Umbilical cord (tissue), 2 donors: ENCODE measurements at places on chromosomes 6 and 20.

GRCh38 chr20:48238781-48239180 lies 453.5 kb upstream of the SULF2 start:
- DNase-seq = no peak

DNA sequence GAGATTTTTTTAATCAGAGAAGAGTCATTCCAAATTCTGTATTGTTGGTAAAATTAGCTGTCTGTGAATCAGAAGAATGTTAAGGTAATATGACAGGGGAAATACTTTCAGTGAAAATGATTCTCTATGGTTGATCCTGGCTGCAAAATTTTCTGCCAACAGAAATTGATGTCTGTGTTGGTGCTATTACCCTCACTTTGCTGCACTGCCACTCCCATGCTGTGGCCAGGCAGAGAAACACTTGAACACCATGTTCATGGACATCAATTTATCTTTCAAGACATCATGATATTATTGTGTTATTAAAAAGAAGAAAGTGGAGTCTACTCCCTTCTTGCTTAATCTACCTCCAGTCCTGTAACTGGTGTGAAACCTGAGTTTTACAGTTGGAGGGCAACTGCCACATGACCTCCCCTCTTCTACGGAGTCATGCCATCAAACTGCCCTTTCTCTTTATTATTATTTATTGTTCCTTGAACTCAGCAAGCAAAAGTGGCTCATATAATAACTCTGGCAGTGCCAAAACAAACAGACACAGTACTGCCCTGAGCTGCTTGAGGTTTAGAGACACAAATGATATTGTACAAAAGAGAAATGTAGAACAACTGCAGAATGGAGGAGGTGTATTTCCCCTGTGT lies 288.0 kb upstream of the JAG1 start:
- DNase-seq = no peak

DNA sequence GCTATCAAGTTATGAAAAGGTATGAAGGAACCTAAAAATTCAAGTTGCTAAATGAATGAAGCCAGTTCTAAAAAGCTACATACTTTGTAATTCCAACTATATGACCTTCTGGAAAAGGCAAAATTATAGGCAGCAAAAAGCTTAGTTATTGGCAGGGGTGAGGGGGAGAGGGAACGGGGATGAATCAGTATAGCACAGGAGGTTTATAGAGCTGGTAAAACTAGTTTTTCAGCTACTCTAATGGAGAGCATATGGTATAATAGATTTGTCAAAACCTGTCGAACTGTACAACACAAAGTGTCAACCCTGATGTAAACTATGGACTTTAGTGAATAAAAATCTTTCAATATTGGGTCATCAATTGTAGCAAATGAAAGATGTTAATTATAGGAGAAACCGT lies 18.7 kb downstream of the MANEA start:
- DNase-seq = no peak

DNA sequence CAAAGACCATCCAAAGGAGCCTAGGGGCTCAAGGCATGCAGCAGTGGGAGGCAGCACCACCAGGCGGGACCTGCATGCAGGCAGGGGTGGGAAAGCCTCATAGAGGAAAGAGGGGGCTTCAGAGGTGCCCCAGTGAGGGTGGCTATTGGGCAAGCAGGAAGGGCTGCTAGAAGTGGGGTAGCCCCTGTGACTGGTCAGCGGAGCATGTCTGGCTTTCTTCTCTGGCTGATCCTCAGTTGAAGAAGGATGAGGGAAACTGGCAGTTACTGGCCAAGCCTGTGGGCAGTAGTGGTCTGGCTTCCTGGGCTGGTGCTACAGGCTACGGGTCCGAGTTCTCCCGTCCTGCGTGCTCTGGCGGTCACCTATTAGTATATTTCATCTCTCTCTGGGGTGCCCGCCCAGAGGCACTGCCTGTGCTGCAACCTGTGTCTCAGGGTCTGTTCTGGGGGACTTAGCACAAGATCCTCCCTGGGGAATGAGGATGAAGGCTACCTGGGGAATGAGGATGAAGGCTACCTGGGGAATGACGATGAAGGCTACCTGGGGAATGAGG lies 35.9 kb upstream of the CST7 start:
- DNase-seq = no peak

- no peak for DNase-seq
Observed at GRCh38 chr20:20930500-20930899, 175.7 kb downstream of the LINC00237 start.

DNA sequence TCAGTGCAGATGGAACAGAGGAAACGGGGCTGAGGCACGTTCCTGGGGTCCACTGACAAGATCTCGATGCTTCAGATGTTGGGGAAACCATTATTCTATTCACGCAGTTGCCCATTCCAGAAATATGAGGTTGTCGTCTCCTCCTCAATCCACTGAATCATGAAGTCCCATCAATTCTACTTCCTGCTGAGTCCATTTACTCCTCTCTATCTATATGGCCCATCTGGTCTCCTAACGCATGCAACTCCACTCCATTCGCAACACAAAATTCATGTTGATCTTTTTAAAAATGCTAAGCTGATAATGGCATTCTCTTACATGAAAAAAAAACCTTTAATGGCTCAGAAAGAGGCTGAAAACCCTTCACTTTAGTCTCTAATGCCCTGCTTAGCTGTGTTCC lies 37.5 kb downstream of the MAP3K5 start:
- DNase-seq = no peak

- DNase-seq = no peak
Observed at GRCh38 chr6:78947529-78947928, 80.2 kb downstream of the IRAK1BP1 start.

GRCh38 chr6:166306378-166307081 lies 1.7 kb downstream of the PRR18 start:
- no peak for DNase-seq

DNA sequence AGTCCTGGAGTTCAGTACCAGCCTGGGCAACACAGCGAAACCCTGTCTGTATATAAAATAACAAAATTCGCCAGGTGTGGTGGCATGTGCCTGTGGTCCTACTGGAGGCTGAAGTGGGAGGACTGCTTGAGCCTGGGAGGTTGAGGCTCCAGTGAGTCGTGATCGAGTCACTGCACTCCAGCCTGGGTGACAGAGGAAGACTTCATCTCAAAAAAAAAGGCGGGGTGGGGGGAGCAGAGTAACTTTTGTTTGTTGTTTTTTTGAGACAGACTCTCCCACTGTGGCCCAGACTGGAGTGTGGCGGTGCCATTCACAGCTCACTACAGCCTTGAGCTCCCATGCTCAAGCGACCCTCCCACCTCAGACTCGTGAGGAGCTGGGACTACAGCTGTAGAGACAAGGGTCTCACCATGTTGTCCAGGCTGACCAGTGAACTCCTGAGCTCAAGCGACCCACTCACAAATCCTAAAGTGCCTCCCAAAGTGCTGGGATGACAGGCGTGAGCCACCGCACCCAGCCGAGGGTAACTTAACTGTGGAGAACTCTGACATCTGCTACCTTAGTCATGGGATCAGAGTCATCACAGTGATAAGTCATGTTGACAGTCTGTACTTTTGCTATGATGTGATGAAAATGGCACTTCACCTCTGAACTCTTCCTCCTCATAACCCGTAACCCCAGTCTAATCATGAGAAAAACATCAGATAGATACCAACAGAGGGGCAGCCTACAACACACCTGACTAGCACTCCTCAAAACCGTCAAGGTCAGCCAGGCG lies 16.5 kb downstream of the PEDS1 start:
- no peak for DNase-seq

GRCh38 chr6:75935473-75935793 lies 137.0 kb downstream of the IMPG1 start:
- DNase-seq = no peak

DNA sequence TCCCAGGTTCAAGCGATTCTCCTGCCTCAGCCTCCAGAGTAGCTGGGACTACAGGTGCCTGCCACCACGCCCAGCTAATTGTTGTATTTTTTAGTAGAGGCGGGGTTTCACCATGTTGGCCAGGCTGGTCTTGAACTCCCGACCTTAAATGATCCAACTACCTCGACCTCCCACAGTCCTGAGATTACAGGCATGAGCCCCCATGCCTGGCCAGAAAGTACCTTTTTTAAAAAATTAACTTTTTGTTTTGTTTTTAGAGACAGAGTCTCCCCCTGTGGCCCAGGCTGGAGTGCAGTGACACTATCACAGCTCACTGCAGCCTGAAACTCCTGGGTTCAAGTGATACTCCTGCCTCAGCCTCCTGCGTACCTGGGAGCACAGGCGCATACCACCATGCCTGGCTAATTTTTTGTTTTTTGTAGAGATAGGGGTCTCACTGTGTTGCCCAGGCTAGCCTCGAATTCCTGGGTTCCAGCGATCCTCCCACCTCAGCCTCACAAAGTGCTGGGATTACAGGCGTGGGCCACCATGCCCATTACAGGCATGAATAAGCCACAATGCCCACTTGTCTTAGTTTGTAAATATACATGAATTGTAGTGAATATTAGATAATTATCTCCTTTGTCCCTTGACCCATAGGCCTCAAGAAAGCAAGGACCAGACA lies 17.4 kb upstream of the EEF1A1 start:
- no peak for DNase-seq

- no peak for DNase-seq
Observed at GRCh38 chr20:22366631-22367030, 217.7 kb downstream of the FOXA2 start.

- no peak for DNase-seq
Observed at GRCh38 chr6:122069932-122070331, 329.5 kb upstream of the HSF2 start.

DNA sequence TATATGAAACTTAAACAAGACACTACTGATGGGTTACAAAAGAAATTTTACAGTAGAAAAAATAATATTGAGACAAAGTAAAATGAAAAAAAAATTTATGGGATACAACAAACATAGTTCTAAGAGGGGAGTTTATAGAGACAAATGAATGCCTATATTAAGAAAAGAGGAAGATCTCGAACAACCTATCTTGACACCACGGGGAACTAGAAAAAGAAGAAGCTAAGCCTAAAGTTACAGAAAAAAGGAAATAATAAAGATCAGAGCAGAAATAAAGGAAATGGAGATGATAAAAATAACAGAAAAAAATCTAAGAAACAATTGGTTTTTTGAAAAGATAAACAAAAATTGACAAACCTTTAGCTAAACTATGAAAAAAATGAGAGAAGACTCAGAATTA lies 9.1 kb upstream of the ECHDC1 start:
- DNase-seq = no peak

- peak; percentile 64 for DNase-seq
Observed at GRCh38 chr6:150220634-150221551, 78.0 kb downstream of the PPP1R14C start.

DNA sequence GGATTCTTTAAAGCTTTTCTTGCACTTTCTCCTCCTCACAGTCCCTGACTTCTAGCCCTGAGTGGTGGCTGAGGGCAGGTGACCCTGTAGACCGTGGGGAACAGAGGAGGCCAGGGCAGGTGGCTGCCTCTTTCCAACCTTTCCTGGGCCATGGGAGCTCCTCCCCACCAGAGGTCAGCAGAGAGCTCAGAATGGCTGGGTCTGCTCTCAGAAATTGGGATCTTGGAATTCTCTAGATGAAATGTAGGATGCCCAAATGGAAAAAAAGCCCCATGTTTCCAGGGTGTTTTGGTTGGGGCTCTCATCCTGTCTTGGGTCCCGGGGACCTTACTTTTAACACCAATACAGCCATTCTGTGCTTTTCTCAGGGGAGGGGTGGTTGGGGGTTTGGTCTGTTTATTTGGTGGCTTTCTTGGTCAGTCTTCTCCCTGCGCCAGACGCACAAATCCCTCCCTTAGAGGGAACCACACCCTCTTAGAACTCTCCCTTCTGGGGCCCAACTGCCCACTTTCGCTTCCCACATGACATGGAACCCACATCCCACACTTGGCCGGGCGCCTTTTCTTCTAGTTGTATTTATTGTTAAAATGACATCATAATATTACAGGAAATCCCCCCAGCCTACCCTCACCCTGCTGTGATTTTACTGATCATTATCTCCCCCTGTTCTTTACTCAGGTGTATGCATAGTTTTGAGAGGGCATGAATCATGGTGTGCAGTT lies 17.9 kb downstream of the GNAS start:
- DNase-seq = peak; percentile 78

DNA sequence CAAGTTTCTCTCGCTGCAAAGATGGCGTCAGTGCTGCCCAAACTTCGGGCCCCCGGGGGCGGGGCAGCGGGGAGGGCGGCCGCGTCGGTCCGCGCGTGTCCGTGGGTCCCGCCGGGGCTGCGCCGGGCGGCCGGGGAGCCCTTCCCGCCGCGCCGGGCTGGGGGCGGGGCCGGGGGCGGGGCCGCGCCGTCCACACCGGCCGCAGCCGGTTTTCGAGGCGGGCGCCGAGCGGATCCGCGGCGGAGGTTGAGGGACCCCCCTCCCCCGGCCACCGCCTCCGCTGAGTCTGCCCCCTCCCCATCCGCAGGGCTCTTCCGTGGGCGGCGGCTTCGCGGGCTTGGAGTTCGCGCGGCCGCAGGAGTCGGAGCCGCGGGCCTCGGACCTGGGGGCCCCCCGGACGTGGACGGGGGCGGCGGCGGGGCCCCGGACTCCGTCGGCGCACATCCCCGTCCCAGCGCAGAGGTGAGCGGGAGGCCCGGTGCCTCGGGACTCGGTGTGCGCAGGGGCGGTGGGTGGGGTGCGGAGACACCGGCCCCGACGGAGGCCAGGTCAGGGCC lies 572 bp downstream of the SLC2A4RG start:
- peak; percentile 63 for DNase-seq

DNA sequence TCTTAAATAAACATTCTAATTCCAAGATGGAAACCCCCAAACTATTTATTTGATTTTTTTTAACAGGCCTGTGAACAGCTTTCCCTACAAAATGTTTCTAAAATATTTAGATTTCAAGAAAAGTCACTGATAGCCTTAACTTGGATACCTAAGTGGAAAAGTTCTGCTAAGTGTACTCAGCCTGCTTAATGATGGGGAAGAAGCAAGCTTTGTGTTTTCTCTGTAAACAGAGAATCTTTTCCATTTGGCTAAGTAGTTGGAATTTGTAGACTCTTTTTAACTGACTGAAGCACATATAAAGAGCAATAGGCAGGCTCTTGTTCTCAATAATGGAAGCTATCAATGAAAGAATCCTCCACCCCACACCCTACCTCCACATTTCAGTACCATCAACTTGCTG lies 108.2 kb downstream of the KIF6 start:
- no peak for DNase-seq

- DNase-seq = no peak
Observed at GRCh38 chr6:42961020-42961470, 491 bp downstream of the GNMT start.

DNA sequence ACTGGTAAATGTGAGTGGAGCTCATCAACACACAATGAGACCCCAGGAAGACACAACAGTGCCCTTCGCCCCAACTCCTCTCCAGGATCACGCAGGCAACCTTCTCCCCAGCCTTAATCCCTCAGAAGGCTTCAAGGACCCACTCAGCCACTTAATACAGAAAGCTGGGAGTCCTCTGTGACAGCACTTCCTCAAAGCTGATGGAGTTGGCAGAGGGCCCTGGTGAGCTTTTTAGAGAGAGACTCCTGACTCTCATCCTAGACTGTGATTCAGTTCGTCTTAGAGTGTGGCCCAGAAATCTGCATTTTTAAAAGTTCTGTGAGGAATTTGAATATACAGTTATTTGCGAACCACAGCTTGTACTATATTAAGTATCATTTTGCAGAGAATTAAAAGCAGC lies 187.7 kb downstream of the UST start:
- DNase-seq = peak; percentile 71
